Stimulated activated CD4-positive, alpha-beta T cell treated with anti-CD3 and anti-CD28 coated beads, TNF-alpha, amount 100 ng/mL, for 4 hours (primary cell): ENCODE measurements at places on chromosomes 1 and 21.
A peak's percentile ranks its signal among the peaks of the same experiment; 100 is the strongest.

GRCh38 chr1:84301004-84301784 is at the start of gene SAMD13:
TSS of gene SAMD13 (plus strand) at chr1:84301708. CDS start at chr1:84303235, 1,527 bp downstream.
- no peak for DNase-seq

DNA sequence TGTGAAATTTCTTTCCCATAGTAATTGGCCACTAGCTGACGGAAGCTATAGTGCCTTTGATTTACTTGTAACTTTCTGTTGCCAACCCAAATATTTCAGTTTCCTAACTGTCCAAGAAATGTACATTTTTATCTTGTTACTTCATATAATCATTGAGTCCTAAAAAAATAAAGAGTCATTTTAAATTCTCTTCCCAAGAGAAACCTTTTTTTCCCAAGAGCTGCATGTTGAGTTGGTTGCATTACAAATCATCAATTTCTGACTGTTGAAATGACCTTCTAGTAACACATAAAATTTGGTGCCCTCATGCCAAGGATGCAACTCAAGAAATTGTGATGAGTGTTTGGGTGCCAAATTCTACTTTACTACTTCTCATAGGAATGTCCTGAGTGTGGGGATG is 61.0 kb downstream of the HMCN1 start:
- DNase-seq, result no peak

GRCh38 chr1:39103328-39104157 is 77.4 kb downstream of the NDUFS5 start:
- no peak for DNase-seq

GRCh38 chr1:236228411-236228810 is 53.3 kb downstream of the ERO1B start:
- DNase-seq, result no peak

DNA sequence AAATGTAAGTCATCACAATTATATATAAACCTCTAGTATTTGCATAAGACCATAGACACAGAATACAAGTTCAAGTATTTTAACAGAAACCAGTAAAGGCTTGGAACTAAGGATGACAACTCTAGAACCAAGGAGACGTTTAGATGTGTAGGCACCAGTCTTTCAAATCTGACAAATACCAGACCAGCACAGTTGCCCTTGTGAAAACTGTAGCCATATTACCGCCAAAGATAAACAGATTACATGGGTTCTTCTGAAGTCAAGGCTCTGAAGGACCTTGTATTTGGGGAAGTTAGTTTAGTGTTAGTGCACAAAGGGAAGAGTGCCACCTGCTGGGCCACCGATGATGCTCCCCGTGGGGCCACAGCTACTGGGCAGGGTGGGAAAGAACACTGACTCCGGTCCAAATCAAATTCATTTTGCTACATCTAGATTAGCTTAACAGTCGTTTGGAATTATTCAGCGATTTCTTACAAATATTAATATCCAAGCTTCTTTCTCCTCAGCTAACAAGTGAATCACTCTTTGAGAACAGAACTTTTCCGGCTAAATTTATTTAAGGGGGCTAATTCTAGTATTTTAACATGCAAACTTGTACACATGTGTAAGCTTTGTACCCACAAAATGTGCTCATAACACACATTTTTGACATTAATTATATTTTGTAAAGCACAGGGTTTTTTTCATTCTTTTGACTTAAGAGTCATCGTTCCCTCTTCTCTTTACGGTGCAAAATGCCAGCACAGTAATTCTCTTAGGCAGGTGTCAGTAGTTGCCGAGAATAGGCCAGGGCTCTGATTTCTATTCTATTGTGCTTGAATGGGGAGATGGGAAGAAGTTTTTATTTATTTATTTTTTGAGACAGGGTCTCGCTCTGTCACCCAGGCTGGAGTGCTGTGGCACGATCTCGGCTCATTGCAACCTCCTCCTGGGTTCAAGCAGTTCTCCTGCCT is 8.0 kb upstream of the NIBAN1 start:
- peak; percentile 46 for DNase-seq

DNA sequence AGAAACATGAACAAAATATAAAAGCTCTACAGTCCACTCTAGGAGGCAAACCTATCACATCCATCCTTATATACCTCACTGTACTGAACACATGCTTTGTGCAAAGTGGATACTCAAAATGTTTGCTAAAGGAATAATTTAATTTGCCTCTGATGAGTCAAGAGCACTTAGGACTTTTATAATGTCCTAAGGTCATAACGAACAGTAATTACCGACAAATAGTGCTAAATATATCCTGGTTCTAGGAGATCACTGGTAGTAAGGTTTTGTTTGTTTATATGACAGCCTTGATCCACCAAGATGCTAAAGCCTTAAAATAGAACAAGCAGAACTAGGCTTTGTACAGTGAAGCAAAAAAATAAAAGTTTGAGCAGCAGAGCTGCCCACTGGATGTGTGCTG is 70.6 kb downstream of the GADD45A start:
- DNase-seq, result no peak

DNA sequence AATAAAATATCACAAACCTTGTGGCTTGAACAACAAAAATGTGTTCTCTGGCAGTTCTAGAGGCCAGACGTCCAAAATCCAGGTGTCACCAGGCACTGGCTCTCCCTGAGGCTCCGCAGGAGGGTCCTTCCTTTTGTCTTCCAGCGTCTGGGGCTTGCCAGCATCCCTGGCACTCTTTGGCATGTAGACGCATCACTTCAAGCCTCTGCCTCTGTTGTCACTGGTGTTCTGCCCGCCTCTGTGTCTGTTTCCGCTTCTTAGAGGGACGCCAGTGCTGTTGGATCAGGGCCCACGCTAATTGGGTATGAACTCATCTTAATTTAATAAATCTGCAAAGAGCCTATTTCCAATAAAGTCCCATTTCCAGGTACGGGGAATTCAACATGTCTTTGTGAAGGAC is 273.7 kb upstream of the C1orf174 start:
- no peak for DNase-seq

DNA sequence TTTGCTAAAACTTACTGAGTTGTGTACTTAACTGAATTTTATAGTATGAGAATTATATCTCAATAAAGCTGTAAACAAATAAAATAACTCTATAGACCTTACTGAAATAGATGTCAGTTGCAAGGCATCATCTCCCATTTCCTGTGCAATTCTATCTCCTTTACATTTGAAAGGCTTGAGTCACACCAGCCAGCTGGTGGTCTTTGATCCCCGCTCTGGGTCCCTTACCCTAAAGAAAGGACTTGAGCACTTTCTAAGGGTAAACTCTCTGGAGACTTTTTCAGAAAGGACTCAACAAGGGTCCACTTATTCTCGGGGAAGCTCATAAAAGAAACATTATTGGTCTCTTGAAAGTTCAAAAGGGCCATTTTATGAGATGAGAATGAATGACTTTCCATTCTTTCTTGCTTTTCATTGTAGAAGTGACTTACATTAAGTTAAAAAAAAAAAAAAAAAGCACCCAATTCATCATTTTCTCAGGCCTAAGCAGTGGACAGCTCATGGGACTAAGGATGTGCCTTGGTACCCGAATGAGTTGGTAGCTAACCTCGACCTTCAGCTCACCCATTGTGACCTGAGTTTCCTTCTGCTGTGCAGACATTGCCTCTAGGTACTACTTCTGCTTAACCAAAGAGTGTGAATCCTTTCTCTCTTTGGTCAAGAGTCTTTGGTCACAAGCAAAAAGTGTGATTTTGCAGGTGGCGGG is 147.0 kb upstream of the COA6 start:
- no peak for DNase-seq

DNA sequence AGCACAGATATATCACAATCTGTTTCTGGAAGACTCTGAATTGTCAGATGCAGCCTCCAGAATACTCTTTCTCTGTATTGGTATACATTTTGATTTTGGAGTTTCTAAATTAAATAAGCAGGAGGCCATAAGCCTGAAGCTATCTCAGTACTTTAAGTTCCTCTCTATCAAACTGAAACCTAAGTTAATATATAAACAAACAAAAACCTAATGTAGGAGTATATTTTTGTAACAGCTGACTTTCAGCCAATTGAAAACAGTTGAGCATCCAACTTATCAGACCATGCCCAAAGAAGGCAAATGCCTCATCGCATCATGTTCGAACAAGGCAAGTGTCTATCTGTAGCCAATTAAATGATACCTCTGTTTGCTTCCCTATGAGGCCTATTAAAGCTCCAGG is 1054.4 kb downstream of the AMY1C start:
- DNase-seq, result no peak

- no peak for DNase-seq
Observed at GRCh38 chr1:21503706-21504377, 5.4 kb upstream of the ALPL start.

DNA sequence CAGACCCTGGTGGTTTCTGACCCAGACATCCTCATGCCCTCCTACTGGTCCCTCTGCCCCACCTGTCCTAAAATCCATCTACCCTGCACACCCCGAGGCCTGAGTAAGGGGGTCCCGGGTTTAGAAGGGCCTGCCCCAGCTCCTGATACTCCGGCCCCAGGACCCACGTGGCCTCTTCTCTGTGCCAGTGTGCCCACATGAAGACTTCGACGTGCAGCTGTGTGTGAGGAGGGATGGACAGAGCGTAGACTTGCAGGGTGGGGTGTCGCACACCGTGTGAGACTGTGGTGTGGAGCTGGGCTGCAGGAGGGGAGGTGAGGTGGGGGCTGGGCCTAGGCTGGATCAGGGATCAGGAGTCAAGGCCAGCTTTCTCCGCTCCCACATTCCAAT is 461.1 kb downstream of the PTPRU start:
- no peak for DNase-seq

GRCh38 chr1:147539122-147539575 is 2.2 kb upstream of the BCL9 start:
- no peak for DNase-seq

- DNase-seq, result no peak
Observed at GRCh38 chr1:147270721-147271120, 28.2 kb downstream of the CHD1L start.

GRCh38 chr1:11362547-11363021 is 89.6 kb downstream of the UBIAD1 start:
- no peak for DNase-seq

DNA sequence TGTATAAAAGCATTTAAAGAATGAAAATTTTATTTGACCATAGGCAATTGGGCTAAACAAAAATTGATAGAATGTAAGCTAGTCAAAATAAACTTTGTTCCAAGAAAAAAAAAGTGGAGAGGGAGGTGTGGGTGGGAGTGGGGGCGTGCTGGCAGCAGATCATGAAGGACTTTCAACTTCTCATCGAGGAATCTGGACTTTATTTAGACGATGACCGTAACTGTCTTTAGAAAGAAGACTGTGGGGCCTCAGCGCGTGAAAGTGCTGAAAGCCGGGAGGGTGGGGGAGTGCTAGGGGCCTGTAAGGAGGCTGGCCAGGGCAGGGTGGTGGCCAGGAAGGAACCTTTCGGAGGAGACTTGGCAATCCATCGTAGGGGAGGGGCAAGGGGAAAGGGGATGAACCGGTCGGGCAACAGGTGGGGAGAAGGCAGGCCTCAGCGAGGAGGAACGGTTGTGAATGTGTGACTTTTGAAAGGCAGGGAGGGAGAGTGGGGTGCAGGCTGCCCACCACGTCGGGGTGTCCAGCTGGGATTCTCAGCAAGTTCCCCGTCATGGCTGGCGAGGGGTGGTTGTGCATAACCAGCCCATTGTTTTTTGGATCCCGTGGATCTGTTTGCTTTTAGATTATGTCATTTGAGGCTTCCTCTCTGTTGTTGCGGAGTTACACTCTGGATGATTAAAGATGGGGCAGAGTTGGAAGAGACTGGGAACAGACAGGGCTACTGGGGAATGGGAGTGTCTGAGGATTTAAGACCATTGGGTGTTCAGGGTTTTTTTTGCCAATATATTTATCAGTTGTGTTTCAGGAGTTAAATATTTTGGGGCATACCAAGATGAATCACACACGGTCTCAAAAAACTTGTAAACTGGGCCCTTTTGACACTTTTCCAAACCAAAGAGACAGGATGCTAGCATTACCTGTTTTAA is 35.5 kb downstream of the HUNK start:
- DNase-seq, result no peak
